Brain microvascular endothelial cell (primary cell): ENCODE measurements at places on chromosomes 13 and 19.

- no peak for DNase-seq
These were observed 99.4 kb upstream of the SERP2 start for GRCh38 chr13:44273991-44274770.

DNA sequence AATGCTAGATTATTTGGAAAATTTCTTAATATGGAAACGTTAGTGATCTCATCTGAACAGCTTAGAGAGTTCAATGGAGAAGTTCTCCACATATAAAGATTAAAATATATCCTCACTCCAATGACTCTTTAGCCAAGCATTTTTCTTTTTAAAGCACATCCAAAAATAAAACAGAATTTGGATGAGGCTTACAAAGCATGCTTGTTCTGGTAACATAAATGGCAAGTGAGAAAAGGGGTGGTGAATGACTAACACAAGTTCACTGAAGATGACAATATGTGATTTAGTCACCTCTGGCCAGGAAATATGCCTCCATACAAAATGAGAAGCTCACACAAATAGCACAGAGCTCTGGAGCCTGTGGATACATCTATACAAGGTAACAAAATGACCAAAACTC is 253.0 kb downstream of the PCDH20 start:
- no peak for DNase-seq

DNA sequence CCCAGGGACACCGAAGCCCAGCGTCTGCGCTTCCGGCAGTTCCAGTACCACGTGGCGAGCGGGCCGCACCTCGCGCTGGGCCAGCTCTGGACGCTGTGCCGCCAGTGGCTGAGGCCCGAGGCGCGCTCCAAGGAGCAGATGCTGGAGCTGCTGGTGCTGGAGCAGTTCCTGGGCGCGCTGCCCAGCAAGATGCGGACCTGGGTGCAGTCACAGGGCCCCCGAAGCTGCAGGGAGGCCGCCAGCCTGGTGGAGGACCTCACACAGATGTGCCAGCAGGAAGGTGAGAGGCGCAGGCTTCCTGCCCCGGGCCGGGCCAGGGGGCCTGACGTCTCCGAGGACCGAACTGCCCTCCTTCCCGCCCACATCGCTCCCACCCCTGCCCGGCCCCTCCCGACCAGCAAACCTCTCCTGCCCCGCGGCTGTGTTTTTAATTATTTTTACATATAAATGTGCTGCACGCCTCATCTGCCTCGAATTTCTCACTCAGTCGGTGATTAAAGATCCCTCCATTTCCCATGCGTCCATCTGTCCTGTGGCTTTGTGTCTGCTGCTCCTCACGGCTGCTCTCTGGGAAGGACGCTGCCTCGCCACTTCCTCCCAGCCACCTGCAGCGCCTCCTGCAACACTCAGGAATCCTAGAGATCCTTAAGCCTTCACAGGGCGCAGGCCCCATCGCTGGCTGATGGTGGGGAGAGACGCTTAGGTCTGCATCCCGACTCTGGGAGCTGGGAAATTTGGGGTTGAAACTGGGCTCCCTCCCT is 4.3 kb downstream of the ZSCAN1 start:
- DNase-seq, result no peak

DNA sequence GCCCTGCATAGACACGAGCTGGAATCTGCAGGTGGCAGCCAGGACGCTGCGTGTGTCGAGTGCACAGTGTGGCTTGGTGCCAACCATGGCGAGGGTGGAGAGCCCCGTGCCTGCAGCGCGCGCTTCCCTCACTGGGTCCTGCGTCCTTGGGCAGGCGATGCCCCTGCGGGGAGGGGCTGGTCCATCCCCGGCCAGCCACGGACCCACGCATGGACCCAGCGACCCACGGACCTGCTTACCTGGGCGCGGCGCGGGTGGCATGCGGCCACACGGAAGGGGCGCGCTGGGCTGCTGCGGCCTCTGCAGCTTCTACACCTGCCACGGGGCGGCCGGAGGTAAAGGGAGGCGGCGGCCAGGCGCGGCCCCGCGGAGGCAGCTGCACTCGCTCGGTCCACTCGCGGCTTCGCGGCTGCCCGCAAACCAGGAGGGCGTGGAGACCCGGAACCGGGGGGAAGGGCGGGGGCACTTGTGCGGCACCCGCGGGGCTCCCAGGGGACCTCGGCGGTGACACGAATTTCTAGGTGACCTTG is 569 bp upstream of the MCF2L start:
- DNase-seq, result no peak

GRCh38 chr13:36973621-36974295 is 25.4 kb downstream of the ALG5 start:
- no peak for DNase-seq

DNA sequence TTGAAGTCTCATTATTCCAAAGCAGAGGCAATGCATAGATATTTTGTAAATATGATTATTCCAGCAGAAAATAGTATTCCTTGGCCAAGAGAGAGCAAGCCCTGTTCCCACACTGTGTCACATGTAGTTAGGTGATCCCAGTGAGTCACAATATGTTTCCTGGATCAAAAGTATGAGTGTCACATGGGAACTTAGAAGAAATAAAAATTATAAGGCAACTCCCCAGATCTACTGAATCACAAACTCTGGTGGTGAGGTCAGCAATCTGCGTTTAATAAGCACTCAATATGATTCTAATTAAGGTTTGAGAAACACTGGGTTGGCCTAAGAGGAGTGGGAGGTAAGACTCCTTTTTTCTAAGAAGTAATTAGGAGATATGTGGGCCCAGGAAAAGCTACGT is 1504.5 kb upstream of the PCDH20 start:
- no peak for DNase-seq

DNA sequence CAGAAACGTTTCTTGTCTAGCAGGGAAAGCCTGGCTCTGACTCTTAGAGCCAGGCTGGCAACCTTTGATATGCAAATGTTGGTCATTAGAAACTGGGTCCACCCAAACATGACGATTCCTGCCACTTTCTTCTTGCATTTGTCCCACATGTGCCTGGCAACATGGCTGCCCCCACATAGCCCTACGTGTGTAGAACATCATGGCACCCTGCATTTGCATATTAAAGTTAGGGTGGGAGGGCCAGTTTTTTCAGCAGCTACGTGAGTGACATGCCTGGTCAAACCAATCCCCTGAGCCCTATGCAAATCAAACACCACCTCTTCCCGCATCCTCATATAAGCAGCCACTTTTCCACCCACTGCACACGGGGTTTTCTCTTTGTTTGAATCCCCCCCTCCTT is 95.0 kb downstream of the LIG4 start:
- no peak for DNase-seq
